ENCODE measurements at places on chromosomes 2 and 18. TPM values are rescaled to one million over a fixed set of nuclear protein-coding genes. Genes with fewer than 3 reads are reported as not detected.

Gene TIMM21
- 22.2 TPM for total RNA-seq

Gene DDX18
- total RNA-seq, result 67.3 TPM

Gene CTAGE1
- total RNA-seq, result not detected

Gene CFC1
- total RNA-seq, result 1.2 TPM

Gene LONRF2
- not detected for total RNA-seq

Gene UPP2
- total RNA-seq, result not detected

Gene IL37
- not detected for total RNA-seq

Gene ANKRD30B
- not detected for total RNA-seq

Gene COL4A3
- not detected for total RNA-seq

Gene SGO2
- 10.5 TPM for total RNA-seq

Gene SULT1C4
- total RNA-seq, result 22.6 TPM

DNA sequence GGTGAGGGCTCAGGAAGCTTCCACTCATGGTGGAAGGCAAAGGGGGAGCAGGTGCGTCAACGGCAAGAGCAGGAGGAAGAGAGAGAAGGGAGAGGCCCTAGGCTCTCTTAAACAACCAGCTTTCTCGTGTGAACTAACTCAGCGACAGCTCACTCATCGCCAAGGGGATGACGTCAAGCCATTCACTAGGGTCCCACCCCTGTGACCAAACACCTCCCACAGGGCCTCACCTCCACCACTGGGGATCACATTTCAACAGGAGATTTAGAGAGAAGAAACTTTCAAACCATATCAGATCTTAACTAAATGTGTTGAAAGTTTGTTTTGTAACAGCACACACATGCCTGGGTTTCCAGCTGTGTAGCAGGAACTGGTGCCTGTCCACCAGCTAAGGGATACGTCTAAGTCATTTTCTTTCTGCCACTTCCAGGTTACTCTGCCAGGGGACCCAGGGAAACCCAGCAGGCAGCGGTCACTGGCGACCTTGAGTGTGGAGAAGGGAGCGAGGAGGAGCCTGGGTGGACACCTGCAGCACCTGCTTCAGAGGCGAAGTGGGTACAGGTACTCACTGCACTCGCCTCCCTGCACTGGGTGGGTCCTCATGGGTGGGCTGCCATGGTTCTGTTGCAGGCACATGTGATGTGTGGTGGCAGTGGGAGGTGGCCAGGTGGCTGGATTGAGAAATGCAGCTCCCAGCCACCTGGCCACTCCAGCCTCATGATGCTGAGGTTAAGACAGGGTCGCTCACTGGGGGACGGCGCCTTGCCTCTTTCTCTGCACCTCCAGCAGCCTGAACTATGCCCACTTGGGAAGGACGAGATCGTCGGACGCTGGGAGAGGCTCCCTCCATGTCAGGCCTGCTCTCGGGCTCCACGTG, 8.4 kb upstream of the GPC1 start:
- no peaks in the 10 kb centered on the region for H3K4me1 ChIP-seq
- H3K4me3 ChIP-seq, result no peak overlapping the region
- no peak overlapping the region for H3K27ac ChIP-seq
- H3K36me3 ChIP-seq, result peaks cover 16% of the 10 kb centered on the region

GRCh38 chr2:18271370-18272147, 288.9 kb downstream of the RDH14 start:
- no peaks in the 10 kb centered on the region for H3K36me3 ChIP-seq
- no peaks in the 10 kb centered on the region for H3K4me1 ChIP-seq

- H3K27ac ChIP-seq, result no peak overlapping the region
- no peaks in the 10 kb centered on the region for H3K4me1 ChIP-seq
- peaks cover 3% of the 10 kb centered on the region for H3K36me3 ChIP-seq
- DNase-seq, result no peak
- no peak overlapping the region for H3K4me3 ChIP-seq
- peaks cover 4% of the 10 kb centered on the region for H3K27me3 ChIP-seq
These were observed 7.9 kb upstream of the KCNIP3 start for GRCh38 chr2:95289253-95289652.

GRCh38 chr2:111091811-111092211, 28.9 kb upstream of the BCL2L11 start:
- H3K27ac ChIP-seq, result no peak overlapping the region
- peaks cover 2% of the 10 kb centered on the region for H3K27me3 ChIP-seq

DNA sequence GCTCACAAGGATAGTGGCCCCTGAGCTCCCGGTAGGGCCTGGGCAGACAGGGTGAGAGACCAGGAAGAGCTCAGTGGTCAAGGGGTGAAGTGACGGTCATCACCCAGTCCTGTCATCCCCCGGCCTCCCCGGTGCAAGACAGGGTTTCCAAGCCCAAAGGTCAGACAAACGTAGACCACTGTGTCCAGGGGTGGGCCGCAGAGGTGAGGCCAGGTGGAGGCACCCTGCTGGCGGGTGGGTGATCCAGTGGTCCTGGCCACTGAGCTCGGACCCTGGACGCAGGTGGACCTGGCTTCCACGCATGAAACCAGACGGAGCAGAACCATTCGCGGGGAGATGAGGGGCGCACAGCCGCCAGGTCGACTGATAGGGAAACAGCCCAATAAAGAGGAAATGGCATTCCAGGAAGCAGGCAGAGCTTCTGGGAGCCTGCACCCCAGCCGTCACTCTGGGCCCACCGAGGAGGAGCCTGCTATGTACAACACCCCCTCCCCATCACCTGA, 14.4 kb upstream of the SNED1 start:
- no peaks in the 10 kb centered on the region for H3K4me1 ChIP-seq
- H3K27ac ChIP-seq, result no peak overlapping the region
- H3K27me3 ChIP-seq, result peaks cover 16% of the 10 kb centered on the region
- H3K4me3 ChIP-seq, result no peak overlapping the region

GRCh38 chr18:79438898-79439627, 43.3 kb downstream of the NFATC1 start:
- peaks cover 16% of the 10 kb centered on the region for H3K36me3 ChIP-seq
- no peak for DNase-seq
- no peak overlapping the region for H3K4me3 ChIP-seq
- peak overlapping the region; percentile 48 for H3K27ac ChIP-seq
- H3K27me3 ChIP-seq, result peaks cover 16% of the 10 kb centered on the region

DNA sequence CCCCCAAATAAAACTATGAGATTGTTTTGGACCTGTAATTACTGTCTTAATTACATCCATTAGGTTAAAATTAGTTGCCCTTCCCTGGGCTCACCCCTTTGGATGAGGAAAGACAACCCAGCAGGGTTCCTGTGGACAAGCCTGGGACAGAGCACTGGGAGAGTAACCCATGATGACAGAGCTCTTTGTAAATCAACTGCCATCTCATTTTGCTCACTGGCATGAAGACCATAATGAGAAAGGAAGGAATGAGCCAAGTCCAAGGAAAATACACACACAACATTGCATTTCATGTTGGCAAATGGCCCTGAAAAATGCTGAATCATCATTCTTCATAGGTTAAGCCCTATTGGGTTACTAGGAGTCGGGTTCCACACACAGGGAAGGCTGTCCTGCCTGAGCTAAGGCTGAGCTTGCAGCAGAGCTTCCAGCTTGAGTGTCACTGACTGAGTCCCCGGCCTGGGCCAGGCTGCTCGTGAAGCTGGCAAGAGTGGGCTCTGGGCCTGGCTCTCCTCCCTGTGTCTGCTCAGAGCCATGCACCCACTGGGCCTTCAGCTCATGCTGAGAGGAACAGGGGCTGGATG, 94.1 kb upstream of the ACAA2 start:
- no peak overlapping the region for H3K4me3 ChIP-seq
- no peaks in the 10 kb centered on the region for H3K36me3 ChIP-seq
- peaks cover 10% of the 10 kb centered on the region for H3K4me1 ChIP-seq
- peaks cover 7% of the 10 kb centered on the region for H3K27me3 ChIP-seq

DNA sequence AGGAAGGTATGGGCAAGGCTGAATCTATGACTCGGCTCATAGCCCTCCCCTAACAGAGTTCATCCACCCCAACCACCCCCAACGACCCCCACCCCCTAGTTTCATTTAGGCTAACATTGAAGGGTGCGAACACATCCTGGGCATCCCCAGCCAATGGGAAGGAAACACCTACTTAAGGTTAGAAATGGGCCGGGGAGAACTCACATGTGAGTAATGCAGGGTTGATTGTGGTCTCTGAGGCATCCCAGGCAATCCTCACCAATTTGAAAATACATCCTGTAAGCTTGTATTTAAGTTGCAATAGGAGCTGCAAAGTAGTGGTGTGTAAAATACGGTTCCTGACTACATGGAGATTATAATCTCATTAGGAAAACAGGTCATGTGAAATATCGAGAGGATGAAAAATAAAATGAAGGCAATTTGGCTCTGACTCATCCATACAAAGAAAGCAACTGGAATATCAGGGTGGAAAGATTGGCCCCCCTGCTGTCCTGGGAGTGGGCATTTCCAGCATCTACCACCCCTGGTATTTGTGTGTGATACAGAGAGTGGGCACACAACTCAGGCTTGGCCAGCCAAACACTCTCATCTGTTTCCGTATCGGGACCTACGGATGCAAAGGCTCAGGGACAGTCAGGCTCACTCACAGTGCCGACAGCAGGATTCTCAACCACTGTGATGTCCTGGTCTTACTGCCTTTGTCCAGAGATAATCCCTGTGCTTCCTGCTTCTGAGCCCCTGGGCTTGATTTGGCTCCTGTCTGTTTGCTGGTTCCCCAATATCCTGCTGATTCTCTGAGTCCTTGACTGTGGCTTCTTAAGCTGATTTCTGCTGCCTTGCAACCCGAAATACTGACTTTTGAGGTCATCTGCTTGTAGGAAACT, 90.0 kb upstream of the NCKAP5 start:
- H3K27ac ChIP-seq, result no peak overlapping the region
- peaks cover 5% of the 10 kb centered on the region for H3K4me1 ChIP-seq
- H3K27me3 ChIP-seq, result no peaks in the 10 kb centered on the region

DNA sequence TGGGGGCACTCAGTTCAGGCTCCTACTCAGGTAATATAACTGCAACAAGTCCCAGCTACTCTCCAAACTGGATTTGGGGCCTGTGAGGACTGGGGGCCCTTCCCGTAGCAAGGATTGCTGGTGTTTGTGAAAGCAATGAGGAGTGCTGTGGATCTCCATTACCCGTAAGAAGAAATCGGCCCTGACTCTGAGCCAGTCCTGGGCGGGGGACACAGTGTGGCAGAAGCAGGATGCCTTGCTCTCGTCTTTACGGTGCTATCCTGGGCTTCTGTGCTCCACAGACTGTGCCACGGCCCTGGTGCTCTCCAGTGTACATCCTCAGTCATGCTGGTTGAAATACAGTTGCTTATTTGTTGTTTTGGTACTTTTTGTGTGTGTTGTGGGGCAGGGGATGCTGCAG, 172.9 kb downstream of the NDUFA10 start:
- H3K27ac ChIP-seq, result no peak overlapping the region
- H3K27me3 ChIP-seq, result peaks cover 4% of the 10 kb centered on the region
- DNase-seq, result no peak
- H3K4me3 ChIP-seq, result no peak overlapping the region
- H3K4me1 ChIP-seq, result peaks cover 30% of the 10 kb centered on the region
- peaks cover 20% of the 10 kb centered on the region for H3K36me3 ChIP-seq

DNA sequence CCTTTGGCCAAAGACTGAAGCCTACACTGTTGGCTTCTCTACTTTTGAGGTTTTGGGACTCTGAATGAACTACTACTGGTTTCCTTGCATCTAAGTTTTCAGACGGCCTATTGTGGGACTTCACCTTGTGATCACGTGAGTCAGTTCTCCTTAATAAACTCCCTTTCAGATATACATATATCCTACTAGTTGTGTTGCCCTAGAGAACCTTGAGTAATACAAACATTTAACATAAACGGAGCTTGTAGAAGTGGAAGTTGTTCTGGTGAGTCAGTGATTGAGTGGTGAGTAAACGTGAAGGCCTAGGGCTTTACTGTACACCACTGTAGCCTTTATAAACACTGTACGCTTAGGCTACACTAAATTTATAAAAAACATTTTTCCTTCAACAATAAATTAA, 107.2 kb upstream of the CDH2 start:
- no peaks in the 10 kb centered on the region for H3K4me1 ChIP-seq
- H3K27me3 ChIP-seq, result peaks cover 3% of the 10 kb centered on the region
- no peak overlapping the region for H3K4me3 ChIP-seq
- H3K27ac ChIP-seq, result no peak overlapping the region
- no peak for DNase-seq

GRCh38 chr2:102251042-102251848, 60.1 kb upstream of the IL1RL1 start:
- DNase-seq, result peak; percentile 73
- H3K27me3 ChIP-seq, result peaks cover 5% of the 10 kb centered on the region
- peaks cover 4% of the 10 kb centered on the region for H3K4me1 ChIP-seq
- H3K27ac ChIP-seq, result no peak overlapping the region
- peak overlapping the region; percentile 84 for H3K4me3 ChIP-seq

- peaks cover 12% of the 10 kb centered on the region for H3K4me1 ChIP-seq
- no peaks in the 10 kb centered on the region for H3K27me3 ChIP-seq
- no peak for DNase-seq
- H3K36me3 ChIP-seq, result no peaks in the 10 kb centered on the region
- no peak overlapping the region for H3K4me3 ChIP-seq
These were observed 119.5 kb upstream of the ZBTB14 start for GRCh38 chr18:5415031-5415430.

GRCh38 chr2:203470371-203470770, 64.7 kb downstream of the RAPH1 start:
- H3K4me1 ChIP-seq, result no peaks in the 10 kb centered on the region
- H3K27me3 ChIP-seq, result no peaks in the 10 kb centered on the region
- H3K4me3 ChIP-seq, result no peak overlapping the region
- DNase-seq, result no peak
- no peak overlapping the region for H3K27ac ChIP-seq

DNA sequence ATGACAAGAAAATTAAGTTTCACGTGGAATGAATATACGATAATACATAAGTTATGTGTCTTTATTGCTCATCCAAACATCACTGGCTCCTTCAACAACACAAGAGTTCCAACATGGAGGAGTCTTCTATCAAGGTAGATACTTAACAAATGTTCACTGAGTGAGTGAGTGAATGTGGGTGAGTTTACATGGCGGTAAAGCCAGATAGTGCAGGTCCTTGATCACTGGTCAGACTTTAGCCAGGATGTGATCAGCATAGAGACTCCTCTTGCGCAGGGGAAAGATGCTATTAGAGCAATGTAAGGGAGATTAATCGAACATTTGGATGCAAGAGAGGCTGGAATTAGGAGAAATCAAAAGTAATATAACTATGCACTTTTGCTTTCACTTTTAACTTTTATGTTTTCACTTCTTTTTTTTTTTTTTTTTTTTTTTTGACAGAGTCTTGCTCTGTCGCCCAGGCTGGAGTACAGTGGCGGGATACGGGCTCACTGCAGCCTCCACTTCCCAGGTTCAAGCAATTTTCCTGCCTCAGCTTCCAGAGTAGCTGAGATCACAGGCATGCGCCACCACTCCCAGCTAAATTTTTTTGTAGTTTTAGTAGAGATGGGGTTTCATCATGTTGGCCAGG, 249.0 kb upstream of the ID2 start:
- DNase-seq, result no peak
- no peak overlapping the region for H3K27ac ChIP-seq
- H3K4me1 ChIP-seq, result no peaks in the 10 kb centered on the region
- H3K36me3 ChIP-seq, result peaks cover 4% of the 10 kb centered on the region
- no peak overlapping the region for H3K4me3 ChIP-seq

DNA sequence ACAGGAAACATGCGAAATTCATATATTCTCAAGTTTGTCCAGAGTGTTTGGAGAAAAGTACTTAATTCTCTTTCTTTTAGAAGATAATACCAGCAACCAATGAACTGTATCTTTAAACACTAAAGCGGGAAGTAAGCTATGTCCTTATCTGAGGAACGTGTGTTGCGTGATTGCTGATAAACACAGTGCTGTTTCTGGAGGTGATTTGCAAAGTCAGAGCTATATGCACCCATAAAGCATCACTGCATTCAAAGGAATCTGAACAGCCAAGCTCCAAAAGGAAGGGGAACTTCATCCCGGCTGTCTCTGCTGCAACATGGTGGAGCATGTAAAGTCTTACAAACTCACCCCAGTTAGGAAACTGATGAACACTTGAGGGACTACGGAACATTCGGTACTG, 271.7 kb upstream of the FN1 start:
- no peak for DNase-seq
- no peak overlapping the region for H3K27ac ChIP-seq
- H3K36me3 ChIP-seq, result no peaks in the 10 kb centered on the region
- peaks cover 2% of the 10 kb centered on the region for H3K27me3 ChIP-seq
- H3K4me3 ChIP-seq, result no peak overlapping the region
- peaks cover 34% of the 10 kb centered on the region for H3K4me1 ChIP-seq
